ENCODE measurements at places on chromosomes 7 and 10. TPM values are rescaled to one million over a fixed set of nuclear protein-coding genes. Genes with fewer than 3 reads are reported as not detected.

PCDH15 gene
- not detected for total RNA-seq

SPDYE2 gene
- 0.53 TPM for total RNA-seq

GIMAP7 gene
- 60.4 TPM for total RNA-seq

DNA sequence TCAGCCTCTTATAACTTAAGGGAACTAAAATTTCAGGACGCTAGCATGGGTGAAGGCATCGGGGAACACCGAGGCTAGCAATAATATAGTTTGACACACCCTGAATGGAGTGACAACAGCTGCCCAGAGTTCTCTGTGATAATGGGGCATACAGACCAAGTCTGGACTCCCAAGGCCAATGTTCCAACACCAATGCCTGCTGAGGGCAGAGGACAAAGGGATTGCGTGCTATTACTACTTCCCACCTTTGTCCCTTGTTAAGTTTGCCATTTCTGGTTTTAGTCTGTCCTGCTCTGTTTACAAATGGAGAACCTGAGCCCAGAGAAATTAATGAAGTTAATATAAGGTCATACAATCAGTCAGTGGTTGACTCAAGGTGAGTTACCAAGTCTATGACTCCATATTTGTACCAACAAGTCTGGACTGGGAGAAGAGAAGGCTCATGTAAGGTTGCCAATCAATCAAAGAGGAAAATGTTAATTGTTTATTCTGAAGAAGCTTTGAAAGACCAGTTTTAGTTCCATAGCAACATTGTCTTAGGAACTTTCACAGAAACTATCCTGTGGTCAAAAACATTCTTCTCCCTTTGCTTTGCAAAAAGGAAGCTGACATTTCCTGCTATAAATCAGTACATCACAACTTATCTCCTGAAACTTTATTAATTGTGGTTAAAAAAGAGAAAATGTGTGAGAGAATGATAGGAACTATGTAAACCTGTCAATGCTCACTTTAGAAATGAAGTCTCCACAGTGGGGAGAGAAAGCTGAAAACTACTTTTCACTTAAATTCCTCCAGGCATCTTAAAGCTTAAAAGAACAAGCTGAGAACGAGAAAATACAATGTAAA lies 74.5 kb downstream of the CCDC6 start:
- H3K4me1 ChIP-seq, result peaks cover 50% of the 10 kb centered on the region
- H3K36me3 ChIP-seq, result peaks cover 21% of the 10 kb centered on the region
- H3K4me3 ChIP-seq, result no peak overlapping the region
- H3K27ac ChIP-seq, result peak overlapping the region; percentile 43

GRCh38 chr10:117339578-117339977 lies 35.7 kb downstream of the PDZD8 start:
- H3K27me3 ChIP-seq, result no peaks in the 10 kb centered on the region
- peaks cover 13% of the 10 kb centered on the region for H3K36me3 ChIP-seq
- no peak for DNase-seq
- no peak overlapping the region for H3K27ac ChIP-seq
- no peak overlapping the region for H3K4me3 ChIP-seq

DNA sequence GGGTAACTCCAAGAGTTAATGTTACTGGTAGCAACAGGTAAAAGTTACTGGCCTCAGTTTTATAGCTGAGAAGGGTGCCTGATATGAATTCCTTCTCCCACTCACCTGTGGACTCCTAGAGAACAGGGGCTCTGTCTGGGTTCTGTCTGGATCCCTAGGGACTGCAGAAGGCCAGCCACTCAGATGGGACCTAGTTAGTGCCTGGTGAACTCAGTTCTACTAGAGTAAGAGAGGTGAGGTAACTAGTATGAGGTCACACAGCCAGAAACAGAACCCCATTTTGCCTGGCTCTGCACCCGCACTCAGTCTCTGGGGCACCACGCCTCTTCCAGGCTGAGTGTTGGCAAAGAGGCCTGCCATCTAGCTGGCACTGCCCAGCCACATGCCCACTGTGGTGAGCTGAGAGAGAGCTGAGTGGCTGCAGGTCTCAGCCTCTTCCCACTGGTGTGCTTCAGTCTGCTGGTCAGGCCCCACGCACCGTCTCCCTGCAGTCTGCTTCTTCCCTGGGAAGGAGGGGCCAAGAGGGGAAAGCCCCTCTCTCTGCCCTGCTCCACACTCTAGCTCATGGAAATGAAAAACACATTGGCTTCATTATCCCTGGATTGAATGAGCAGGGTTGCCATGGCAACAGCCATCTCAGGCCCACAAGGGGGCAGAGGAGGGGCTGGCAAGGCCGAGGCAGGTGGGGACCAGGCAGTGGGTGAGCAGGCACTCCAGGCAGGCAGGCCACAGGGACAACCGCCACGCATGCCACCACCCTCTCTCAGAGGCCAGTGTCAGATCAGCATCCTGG lies 110.6 kb downstream of the ZMIZ1 start:
- no peak overlapping the region for H3K4me3 ChIP-seq
- no peaks in the 10 kb centered on the region for H3K4me1 ChIP-seq
- DNase-seq, result no peak
- no peaks in the 10 kb centered on the region for H3K27me3 ChIP-seq

- H3K4me3 ChIP-seq, result no peak overlapping the region
- peaks cover 3% of the 10 kb centered on the region for H3K27me3 ChIP-seq
- no peak overlapping the region for H3K27ac ChIP-seq
- no peak for DNase-seq
These were observed 30.5 kb downstream of the CTNNA3 start for GRCh38 chr10:67665491-67665890.

- peaks cover 4% of the 10 kb centered on the region for H3K4me1 ChIP-seq
- H3K4me3 ChIP-seq, result no peak overlapping the region
- no peak for DNase-seq
- H3K36me3 ChIP-seq, result no peaks in the 10 kb centered on the region
These were observed 5.2 kb upstream of the PRKAR2B start for GRCh38 chr7:107039199-107039900.

- no peak overlapping the region for H3K4me3 ChIP-seq
- no peaks in the 10 kb centered on the region for H3K4me1 ChIP-seq
- no peaks in the 10 kb centered on the region for H3K36me3 ChIP-seq
- no peak for DNase-seq
- no peaks in the 10 kb centered on the region for H3K27me3 ChIP-seq
These were observed 411.2 kb upstream of the FZD8 start for GRCh38 chr10:36053271-36053670.

GRCh38 chr7:22832401-22832800 lies 9.8 kb upstream of the TOMM7 start:
- no peak overlapping the region for H3K27ac ChIP-seq
- H3K4me3 ChIP-seq, result no peak overlapping the region
- H3K27me3 ChIP-seq, result peaks cover 5% of the 10 kb centered on the region
- no peak for DNase-seq
- no peaks in the 10 kb centered on the region for H3K36me3 ChIP-seq

DNA sequence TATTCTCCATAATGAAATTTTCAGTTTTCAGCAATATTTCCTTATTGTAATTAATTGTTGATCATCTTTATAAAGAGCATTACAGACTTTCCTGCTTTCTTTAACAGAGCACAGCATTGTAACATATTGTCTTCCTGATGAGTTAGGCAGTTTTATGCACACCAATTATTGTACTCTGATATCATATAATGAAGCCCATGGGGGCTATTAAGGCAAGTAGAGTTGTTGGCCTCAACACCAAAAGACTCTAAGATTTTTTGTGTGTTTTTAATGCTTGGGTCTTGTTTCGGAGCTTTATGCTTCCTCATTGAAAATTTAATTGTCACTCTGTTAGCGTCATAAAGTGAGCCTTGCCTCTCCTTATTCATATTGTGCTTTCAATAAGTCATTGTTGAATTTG lies 49.2 kb upstream of the ARID5B start:
- no peak for DNase-seq
- no peaks in the 10 kb centered on the region for H3K36me3 ChIP-seq
- H3K4me1 ChIP-seq, result peaks cover 2% of the 10 kb centered on the region

DNA sequence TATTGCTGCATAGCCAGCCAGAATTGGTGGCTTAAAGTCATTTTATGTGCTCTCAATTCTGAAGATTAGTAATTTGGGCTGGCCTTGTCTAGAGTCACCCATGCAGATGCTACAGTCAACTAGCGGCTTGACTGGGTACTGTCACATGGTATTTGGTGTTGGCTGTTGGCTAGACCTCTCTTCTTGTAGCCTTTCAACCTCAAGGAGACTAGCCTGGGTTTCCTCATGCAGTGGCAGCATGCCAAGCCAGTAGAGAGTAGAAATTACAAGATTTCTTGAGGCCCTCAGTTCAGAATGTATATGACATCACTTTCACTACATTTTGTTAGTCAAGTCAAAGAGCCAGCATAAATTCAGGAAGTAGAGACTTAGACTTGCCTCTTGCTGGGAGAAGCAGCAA lies 3.7 kb upstream of the ZNF800 start:
- H3K27ac ChIP-seq, result no peak overlapping the region
- no peak overlapping the region for H3K4me3 ChIP-seq
- peaks cover 2% of the 10 kb centered on the region for H3K27me3 ChIP-seq

DNA sequence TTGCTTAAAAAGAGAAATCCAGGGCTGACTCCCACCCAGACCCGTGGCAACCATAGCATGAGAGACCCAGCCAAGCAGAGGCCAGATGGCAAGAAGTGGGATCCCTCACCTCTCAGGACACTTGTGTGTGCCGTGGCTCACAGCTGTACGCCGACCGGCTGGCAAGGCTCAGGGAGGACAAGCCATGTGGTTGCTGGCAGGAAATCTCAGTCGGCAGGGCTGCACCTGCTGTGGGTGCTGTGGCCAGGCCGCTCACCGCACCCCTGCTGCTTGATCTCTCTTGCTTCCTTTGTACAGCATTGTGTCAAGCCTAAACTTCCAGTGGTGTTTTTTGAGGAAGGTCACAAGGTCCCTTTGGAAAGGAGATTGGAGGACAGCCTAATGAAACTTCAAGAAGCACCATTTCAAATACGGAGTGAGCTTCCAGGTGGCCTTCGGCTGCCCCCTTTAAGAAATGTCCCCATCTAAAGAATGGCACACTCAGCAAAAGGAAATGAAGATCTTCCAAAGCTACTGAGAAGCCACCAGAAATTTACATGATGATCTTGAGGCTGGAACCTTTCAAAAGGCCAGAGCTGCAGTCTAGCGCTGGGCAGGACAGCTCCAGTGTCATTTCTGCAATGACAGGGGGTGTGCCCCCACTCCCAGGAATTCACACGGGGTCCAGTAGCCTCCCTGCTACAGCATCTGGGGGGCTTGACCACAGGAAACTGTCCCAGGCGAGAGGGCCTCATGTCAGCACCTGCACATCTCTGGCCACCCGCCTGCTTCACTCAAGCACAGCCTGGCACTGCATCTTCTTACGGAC lies 409.0 kb upstream of the MGMT start:
- peaks cover 15% of the 10 kb centered on the region for H3K27me3 ChIP-seq
- H3K27ac ChIP-seq, result peak overlapping the region; percentile 49
- peak overlapping the region; percentile 71 for H3K4me3 ChIP-seq
- H3K36me3 ChIP-seq, result no peaks in the 10 kb centered on the region

- no peaks in the 10 kb centered on the region for H3K27me3 ChIP-seq
- no peak overlapping the region for H3K4me3 ChIP-seq
These were observed 63.2 kb downstream of the TNRC18 start for GRCh38 chr7:5360451-5360850.

- H3K36me3 ChIP-seq, result no peaks in the 10 kb centered on the region
- no peak for DNase-seq
- no peaks in the 10 kb centered on the region for H3K27me3 ChIP-seq
These were observed 455.6 kb downstream of the INHBA start for GRCh38 chr7:41247143-41247865.

- peak overlapping the region; percentile 95 for H3K27ac ChIP-seq
- peak overlapping the region; percentile 91 for H3K4me3 ChIP-seq
- H3K27me3 ChIP-seq, result no peaks in the 10 kb centered on the region
- DNase-seq, result peak; percentile 72
- H3K4me1 ChIP-seq, result peaks cover 43% of the 10 kb centered on the region
These were observed 25.2 kb upstream of the ITGB1 start for GRCh38 chr10:32982911-32983909.

DNA sequence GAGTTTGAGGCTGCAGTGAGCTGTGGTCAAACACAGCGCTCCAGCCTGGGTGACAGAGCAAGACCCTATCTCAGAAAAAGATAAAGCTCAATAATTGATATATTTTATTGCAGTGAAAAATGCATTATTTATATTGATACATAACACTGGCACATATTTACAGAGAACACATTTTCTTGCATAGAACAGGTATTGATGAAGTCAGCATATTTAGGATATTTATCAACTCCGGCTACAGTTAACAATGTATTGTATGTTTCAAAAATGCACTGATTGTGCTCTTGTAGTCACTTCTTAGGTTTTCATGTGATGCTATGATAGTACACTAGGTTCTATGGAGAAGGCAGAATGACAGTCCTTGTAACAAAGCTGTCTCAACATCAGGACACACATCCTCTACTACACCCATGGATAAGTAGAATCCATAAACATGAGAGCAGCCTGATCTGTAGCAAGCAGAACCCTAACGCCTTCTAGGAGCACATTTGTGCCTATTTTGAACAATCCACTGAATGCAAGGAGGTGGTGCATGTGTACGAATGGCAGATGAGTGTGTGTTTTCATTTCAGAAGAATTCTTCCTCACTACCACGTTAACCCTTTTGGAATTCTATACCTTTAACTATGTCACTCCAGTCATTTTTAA lies 586.1 kb upstream of the CELF2 start:
- no peaks in the 10 kb centered on the region for H3K27me3 ChIP-seq
- no peak overlapping the region for H3K4me3 ChIP-seq
- H3K27ac ChIP-seq, result no peak overlapping the region
- H3K36me3 ChIP-seq, result no peaks in the 10 kb centered on the region

- peak within 1 kb of the TSS; percentile 33 for H3K27ac ChIP-seq
- H3K4me3 ChIP-seq, result peak within 1 kb of the TSS; percentile 83
- H3K27me3 ChIP-seq, result peaks cover 10% of the 10 kb centered on the region
- H3K36me3 ChIP-seq, result peaks cover 4% of the 10 kb centered on the region
These were observed at the start of gene TLL2 for GRCh38 chr10:96513698-96514561. Gene TLL2 (minus strand): TSS chr10:96513926. CDS start chr10:96513685, 241 bp downstream.

- H3K27ac ChIP-seq, result no peak overlapping the region
- no peaks in the 10 kb centered on the region for H3K36me3 ChIP-seq
- no peaks in the 10 kb centered on the region for H3K27me3 ChIP-seq
- no peak overlapping the region for H3K4me3 ChIP-seq
- no peak for DNase-seq
These were observed 7.7 kb downstream of the PRTFDC1 start for GRCh38 chr10:24944512-24945255.

DNA sequence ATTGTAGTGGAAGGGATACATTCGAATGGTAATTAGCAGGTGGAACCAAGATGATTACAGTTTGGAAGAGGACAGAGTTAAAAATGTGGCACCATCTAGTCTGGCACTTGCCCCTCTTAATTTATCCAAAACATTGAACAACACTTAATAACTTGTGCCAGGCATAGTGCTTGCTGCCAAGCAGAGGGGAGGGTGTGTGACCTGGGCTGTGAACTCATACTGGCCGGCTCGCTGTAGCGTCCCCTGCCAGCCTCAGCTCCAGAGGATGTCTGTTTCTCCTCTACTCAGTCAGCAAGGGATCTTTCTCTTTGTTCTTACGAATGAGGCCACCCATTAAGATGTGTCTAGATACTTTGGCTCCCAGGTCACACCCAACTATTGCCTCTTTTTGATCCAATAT lies 179.4 kb upstream of the INHBA start:
- H3K4me1 ChIP-seq, result peaks cover 60% of the 10 kb centered on the region
- peak overlapping the region; percentile 99 for H3K27ac ChIP-seq
- H3K27me3 ChIP-seq, result no peaks in the 10 kb centered on the region
- no peak for DNase-seq
- peak overlapping the region; percentile 93 for H3K4me3 ChIP-seq

- no peaks in the 10 kb centered on the region for H3K4me1 ChIP-seq
- H3K27ac ChIP-seq, result no peak overlapping the region
- DNase-seq, result no peak
- H3K4me3 ChIP-seq, result no peak overlapping the region
These were observed 51.9 kb downstream of the CFTR start for GRCh38 chr7:117531595-117532244.
